ENCODE measurements at places on chromosomes 5 and 9. TPM values are rescaled to one million over a fixed set of nuclear protein-coding genes. Genes with fewer than 3 reads are reported as not detected.
A peak's percentile ranks its signal among the peaks of the same experiment; 100 is the strongest.

DNA sequence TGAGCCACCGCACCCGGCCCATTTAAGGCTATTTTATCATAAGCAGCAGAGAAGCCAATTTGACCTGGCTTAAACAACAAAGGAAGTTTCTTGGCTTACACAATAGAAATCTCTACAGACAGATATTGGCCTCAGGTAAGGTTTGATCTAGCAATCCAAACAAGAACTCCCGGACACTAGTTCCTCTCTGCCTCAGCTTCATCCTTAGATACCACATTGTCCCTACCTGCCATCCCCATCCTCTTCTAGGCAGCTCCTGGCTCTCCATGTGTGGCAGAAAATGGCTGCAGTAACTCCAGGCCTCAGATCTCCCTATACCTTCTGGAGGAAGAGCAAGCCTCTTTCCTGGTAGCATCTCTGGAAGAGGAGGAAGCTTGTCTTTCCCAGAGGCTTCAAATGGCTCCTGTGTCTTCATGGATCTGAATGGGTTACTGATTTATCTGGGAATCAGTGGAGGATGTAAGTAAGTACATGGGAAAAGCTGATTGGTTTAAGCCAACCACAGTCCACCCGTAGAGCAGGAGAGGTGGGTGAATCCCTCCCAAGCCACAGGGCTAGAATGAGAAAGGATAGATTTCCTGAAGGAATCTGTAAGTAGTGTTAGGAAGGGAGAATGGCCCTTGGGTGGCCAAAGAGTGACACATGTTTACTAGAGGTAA lies 26.7 kb upstream of the AOPEP start:
- no peak for DNase-seq

DNA sequence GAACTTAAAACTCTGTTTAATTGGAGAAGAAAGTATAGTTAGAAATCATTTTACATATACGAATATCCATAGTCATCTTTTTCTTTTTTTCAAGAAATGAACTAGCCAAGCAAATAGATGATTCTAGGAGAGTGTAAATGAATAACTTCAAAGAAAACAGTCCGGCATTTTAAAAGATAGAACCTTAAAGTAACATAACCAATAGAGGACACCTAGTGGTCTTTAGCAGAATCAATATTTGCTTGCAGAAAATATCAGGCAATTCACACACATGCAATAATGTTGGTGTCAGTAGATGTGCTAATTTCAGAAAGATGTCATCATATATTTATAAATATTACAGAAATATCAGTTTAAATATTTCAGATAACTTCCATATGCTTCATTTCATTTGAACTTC lies 57.1 kb downstream of the HCN1 start:
- DNase-seq, result no peak

DNA sequence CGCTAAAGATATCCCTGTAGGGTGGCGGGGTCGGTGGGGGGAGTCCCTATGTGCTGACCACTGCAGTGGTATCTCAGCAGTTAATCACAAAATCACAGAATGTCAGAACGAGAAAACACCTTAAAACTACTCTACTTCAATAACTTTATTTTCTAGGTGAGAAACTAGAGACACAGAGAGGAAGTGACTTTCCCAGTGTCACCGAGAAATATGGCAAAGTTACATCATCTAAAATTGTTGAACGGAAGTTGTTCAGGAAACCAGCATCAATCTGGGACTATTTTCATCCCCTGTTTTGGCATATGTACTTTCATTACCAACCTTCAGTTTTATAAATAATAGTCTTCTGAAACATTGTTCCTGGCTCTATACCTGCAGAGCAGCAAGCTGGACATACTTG lies 384.0 kb downstream of the SPOCK1 start:
- DNase-seq, result no peak

DNA sequence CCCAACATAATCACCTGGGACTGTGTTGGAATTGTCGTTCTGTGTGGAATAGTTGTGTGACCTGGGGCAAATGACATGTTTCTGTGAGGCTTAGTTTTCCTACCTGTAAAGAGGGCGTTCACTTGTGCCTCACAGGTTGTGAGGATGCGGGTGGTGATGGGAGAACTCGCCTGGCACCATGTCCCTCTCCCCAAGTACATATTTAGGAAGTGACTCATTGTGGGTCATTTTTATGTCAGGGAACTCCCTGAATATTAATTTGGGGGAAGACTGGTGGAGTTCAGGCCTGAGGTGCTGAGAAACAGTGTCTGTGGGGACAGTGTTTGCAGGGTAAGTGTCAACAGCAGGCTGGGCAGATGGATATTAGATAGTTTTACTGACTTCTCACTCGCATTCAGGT lies 144.7 kb downstream of the KDM4C start:
- DNase-seq, result no peak

DNA sequence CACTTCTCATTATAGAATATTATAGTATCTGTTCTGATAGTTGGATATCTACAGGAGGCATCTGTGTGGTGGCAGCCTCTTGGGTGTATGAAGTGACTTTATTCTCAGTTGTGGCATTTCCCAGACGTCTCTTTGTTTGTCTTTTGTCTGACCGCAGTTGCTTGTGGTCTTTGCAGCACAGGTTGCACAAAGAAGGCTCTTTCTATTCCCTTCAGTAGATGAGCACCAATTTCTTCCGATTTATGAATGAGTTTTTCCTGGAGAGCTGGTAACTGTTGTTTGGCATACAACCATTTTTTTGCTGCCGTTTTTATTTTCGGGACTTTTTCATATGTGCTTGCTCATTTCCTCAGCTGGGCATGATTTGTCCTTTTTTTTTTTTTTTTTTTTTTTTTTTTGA lies 56.4 kb upstream of the MYO10 start:
- DNase-seq, result no peak

DNA sequence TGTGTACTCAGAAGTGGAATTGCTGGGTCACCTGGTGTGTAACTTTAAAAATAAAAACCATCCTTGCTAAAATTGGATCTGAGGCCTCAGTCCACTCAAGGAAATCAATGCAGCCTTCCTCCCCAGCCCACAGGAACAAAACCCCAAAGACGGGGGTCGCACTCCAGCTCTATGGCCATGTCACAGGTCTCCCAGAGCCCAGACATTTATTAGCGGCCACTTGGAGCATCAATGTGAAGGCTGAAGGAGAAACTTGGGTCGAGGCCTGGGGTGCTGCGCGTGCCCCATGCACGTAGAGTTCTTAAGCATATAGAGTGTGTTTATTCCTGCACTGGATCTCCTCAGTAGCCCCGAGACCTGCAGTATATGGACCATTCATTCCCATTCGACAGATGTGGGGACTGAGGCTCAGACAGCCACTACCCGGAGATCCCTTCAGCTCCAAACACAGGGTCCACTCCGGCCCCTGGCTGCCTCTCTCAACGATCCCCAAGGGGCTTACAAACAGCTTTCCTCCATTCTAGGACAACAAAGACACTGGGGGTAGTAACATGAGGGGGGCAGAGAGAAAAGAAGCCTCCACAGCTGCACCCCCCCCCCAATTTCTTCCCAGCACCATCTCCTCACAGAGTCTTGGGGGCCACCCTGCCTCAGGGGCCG lies 14.3 kb upstream of the OLFM1 start:
- peak; percentile 2 for DNase-seq

DNA sequence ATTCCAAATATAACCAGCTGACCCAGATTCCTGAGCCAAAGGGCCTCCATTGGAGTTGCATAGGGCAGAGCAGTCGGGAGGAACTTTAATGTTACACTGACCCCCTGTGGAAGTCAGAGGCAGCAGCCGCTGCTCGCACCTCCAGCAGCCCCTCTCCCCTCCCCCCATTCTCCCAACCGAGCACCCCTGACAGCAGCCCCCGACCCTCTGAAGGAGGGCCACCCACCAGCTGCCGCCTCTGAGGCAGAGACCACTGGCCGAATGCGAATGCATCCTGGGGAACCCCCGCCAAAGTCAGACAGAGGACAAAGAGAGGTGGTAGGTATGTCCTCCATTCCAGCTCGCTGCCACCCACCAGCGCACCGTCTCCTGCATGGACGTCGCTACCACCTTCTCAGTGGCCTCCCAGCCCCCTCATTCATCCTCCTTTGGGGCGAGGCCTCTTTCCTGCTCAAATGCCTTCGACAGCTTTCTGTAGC lies 231.0 kb downstream of the CDK5RAP2 start:
- DNase-seq, result peak; percentile 9

DNA sequence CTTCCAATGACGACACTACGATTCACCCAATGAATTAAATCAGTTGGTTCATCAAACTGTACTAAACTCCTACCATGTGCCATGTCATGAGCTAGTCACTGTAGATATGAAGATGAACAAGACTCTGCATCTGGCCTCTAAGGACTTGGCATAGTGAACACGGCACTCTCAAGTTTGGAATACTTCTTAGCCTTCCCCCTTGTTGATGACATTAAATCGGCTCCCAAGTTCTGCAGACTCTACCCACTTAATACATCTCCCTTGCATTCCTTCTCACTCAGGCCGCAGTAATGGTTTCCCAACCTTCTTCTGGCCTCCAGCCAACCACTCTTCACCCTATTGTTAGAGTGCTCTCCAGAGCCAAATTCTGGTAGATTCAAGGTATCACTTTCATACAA lies 184.7 kb downstream of the MAPKAP1 start:
- no peak for DNase-seq

The SLC4A9 gene
- total RNA-seq, result 0.42 TPM

The MCIDAS gene
- 0.55 TPM for total RNA-seq

The TMEM250 gene
- total RNA-seq, result 51.0 TPM

The KCTD16 gene
- not detected for total RNA-seq

Data from left colon (tissue), 2 donors.